ENCODE measurements at places on chromosomes 1 and 21.

- no peak for DNase-seq
Observed at GRCh38 chr21:42348762-42349161, 2.0 kb downstream of the TFF2 start.

DNA sequence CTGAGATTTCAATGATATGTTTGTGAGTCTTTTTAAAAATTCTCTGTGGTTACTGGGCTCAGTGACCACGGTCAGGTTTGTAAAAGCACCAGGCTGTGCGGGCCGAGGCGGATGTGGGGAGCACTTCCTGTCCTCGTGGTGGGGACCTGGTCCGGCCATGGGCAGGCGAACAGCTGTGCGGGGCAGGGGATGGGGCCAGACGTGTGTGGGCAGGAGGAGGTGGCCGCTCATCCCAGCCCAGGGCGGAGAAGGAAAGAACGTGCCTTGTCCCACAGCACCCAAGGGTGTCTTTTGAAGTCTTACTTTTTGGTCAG is 5.2 kb upstream of the OXCT2 start:
- no peak for DNase-seq

- peak; percentile 81 for DNase-seq
Observed at GRCh38 chr1:160768295-160768657, 27.7 kb upstream of the LY9 start.

- no peak for DNase-seq
Observed at GRCh38 chr1:55987491-55988249, 591.7 kb downstream of the PLPP3 start.

- no peak for DNase-seq
Observed at GRCh38 chr1:226162898-226163297, 23.6 kb downstream of the ACBD3 start.

All from stimulated activated CD4-positive, alpha-beta T cell treated with anti-CD3 and anti-CD28 coated beads, Interleukin-2, amount 100 ng/mL, for 48 hours (primary cell).